KBM-7 (cell line): ENCODE measurements at places on chromosomes 6 and 20.

GRCh38 chr6:153842491-153842890 lies 196.5 kb upstream of the OPRM1 start:
- no peak for DNase-seq

DNA sequence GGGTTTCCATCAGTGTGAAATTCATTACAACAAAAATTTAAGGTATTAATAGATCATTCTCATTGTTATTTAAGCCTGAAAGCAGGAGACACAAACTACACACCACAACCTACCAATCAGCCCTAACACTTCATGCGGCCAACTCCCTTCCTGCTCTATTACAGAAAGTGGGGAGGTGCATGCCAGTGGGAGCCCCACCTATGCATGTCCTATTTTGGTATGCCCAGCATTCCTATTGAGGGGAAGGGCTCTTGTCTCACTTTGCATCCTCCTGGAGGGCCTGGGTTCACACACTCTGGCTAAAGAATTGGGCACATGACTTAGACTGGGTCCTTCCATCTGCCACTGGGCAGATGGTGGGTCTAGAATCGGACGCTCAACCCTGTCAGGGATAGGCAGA lies 450.0 kb downstream of the PTPRT start:
- no peak for DNase-seq

DNA sequence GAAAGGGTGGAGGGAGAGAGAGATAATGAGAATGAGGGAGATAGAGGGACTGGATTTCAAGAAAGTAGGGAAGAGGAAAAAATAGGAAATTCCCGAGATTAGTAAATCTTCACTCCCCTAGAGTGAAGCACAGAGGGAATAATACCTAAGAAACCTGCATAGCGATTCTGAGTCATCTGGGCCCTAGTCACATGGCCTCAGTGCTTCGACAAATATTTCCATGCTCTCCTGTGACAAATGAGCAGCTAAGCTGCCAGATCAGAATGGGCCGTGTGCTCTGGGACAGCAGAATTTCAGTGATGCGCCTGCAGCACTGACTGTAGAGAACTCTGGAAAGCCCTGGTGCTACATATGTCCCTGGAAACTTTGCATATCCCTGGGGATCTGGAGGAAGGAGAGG lies 48.6 kb upstream of the GRIK2 start:
- DNase-seq = no peak

- DNase-seq = no peak
Observed at GRCh38 chr6:56334937-56335336, 87.6 kb upstream of the COL21A1 start.

GRCh38 chr20:32070690-32071213 lies 18.7 kb downstream of the HCK start:
- DNase-seq = no peak

- DNase-seq = no peak
Observed at GRCh38 chr6:164528539-164528938, 780.9 kb downstream of the C6orf118 start.

- DNase-seq = no peak
Observed at GRCh38 chr6:93021235-93021915, 398.0 kb downstream of the EPHA7 start.
